ENCODE measurements at places on chromosomes 2 and 18. TPM values are rescaled to one million over a fixed set of nuclear protein-coding genes. Genes with fewer than 3 reads are reported as not detected.

The ACADL gene
- total RNA-seq, result 0.19 TPM

The SULT1C2 gene
- total RNA-seq, result 0.05 TPM

DNA sequence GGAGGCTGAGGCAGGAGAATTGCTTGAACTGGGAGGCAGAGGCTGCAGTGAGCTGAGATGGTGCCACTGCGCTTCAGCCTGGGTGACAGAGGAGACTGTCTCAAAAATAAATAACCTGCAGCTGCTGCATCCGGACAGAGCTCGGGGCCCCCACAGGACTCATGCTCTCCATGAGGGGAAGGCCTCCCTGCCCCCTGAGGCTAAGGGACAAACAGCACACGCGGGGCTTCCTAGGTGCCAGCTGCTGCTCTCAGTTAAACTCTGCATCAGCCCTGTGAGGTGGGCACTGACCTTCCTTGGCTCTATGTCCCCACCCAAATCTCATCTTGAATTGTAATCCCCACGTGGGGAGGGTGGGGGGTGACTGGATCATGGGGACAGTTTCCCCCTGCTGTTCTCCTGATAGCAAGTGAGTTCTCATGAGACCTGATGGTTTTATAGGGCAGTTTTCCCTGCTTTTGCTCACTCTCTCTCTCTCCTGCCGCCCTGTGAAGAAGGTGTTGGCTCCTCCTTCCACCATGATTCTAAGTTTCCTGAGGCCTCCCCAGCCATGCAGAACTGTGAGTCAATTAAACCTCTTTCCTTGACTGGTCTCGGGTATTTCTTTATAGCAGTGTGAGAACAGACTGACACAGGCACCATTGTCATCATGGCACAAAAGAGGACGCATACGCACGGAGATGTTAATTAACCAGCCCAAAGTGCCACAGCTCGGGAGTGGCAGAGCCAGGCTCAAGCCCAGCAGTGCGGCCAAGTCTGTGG, 49.9 kb upstream of the TAF1B start:
- no peak for DNase-seq

- no peak for DNase-seq
Measured at GRCh38 chr2:149421791-149422190, 91.4 kb downstream of the LYPD6 start.

DNA sequence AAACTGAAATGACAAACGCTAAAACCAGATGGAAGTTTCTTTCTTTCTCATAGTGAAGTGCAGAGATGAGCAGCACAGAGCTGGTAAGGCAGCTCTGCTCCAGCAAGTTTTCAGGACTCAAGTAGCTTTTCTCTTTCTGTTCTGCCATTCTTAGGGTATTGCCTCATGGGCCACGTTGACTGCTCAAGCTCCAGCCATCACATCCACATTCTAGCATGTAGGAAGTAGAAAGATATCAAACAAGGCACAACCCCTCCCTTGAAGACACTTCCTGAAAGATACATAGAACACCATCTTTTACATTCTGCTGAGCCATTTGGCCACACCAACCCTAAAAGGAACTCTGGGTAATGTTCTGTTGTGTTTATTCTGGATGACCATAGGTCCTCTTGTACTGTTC, 48.5 kb upstream of the GLI2 start:
- DNase-seq, result no peak

All from dermis blood vessel endothelial cell (primary cell).